HCEC 1CT (cell line): ENCODE measurements at places on chromosomes 3 and 15.

DNA sequence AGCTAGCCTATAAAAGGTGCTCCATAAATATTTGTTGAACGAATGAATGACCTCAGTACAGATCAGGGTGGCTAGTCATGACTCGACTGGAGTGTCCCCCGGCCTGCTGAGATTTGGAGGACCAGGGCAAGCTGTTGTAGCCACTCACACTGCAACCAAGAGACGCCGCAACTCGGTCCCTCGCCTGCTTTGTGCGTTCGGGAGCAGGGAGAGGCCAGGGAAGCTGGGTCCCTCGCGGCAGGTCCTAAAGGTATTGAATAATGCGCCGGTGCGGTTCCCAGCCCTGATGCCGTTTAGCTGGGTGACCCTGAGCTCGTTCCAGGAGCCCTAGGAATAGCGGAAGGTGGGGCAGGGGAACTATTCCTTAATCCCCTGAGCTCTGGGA, 1.8 kb downstream of the IGDCC4 start:
- no peak for DNase-seq

- no peak for DNase-seq
These were observed 896.9 kb downstream of the DIPK2A start for GRCh38 chr3:144868506-144868905.

DNA sequence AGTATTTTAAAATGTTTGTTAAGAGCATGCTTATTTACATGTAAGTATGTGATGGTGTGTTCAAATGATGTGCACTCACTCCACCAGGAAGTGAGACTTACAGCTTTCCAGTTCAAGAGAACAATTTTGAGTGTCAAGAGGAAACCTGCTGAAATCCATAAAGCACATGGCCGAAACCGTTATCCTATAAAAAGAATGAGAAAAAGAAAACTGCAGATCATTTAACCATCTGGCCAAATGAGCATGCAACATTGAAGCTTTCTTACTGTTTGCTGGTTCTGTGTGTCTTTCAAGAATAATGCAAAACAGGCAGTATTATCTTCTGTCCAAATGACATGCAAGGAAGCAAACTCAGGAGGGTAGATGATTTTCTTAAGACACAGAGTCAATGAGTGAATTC, 26.3 kb downstream of the GABRR3 start:
- DNase-seq: no peak

DNA sequence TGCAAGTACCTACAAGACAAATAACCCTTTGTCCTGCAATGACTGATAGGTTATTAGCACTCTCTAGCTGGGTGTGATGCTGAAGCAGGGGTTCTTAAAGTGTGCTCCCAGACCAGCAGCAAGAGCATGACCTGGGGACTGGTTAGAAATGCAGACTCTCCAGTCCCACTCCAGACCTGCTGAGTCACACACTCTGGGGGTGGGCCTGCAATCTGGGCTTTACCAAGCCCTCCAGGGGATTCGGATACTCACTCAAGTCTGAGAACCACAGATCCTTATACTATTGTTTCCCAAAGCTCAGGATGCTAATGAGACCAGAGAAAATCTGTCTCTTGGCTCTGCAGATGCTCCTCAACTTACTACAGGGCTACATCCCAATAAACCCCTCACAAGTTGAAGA, 142.1 kb upstream of the RAD18 start:
- no peak for DNase-seq

DNA sequence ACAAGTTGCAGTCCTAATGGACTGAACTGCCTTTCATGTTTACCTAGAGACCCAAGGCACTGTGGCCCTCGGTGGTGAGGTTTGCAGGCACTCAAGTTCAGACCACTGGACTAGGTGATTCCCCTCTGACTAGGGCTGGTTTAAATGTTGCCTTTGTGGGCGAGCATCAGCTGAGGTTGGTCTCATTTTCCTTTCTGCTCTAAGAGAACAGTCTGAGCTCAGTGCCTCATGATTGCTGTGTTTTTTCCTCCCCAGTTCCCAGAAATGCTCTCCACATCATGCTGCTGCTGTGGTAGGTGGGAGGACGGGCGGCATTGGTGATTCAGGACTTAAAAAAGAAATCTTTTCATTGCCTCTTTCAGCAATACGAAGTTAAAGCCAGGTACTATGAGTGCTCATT, 237.2 kb downstream of the MBNL1 start:
- no peak for DNase-seq

- DNase-seq: no peak
These were observed 61.8 kb downstream of the ITGA11 start for GRCh38 chr15:68369931-68370767.

- no peak for DNase-seq
These were observed 368.1 kb upstream of the UBE2E2 start for GRCh38 chr3:22835041-22835440.

DNA sequence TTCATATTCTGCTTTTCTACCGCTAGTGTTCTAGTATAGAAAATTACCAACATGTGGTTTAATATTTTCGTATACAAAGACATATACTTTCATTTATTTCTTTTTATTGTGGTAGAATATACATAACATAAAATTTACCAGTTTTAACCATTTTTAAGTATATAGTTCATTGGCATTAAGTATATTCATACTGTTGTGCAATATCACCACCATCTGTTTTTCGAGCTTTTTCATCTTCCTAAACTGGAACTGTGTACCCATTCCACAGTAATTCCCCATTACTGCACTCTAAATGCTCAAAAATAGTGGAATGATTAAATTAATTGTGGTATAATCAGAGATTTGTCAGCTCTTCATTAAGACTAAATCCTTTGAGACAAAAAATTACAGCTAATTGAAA, 62.9 kb downstream of the ECT2 start:
- DNase-seq: no peak

GRCh38 chr3:58084788-58085543, 76.7 kb downstream of the FLNB start:
- DNase-seq: no peak

- DNase-seq: no peak
These were observed 46.2 kb upstream of the AKAP13 start for GRCh38 chr15:85334241-85334640.

- peak; percentile 99 for DNase-seq
These were observed at the start of gene TRIM59 for GRCh38 chr3:160449636-160450598. Gene TRIM59 (minus strand): TSS chr3:160449786. CDS start chr3:160439183, 10,603 bp downstream.

DNA sequence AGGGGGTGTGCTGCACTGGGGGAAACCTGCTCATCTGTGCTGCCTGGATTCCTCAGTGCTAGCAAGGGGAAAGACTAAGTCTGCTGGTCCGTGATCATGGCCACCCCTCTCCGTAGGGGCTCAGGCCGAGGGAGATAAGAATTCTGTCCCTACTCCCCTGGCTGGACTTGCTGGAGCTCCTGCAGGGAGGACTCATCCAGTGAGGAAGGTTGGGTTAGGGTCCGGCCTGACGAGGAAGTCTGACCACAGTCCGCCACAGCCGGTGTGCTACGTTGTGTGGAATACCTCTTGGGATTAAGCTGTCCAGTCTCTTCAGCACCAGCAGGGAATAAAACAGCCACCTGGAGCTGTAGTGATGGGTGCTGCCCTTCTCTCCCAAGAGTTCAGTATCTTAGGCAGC, 1309.1 kb upstream of the CADM2 start:
- no peak for DNase-seq

DNA sequence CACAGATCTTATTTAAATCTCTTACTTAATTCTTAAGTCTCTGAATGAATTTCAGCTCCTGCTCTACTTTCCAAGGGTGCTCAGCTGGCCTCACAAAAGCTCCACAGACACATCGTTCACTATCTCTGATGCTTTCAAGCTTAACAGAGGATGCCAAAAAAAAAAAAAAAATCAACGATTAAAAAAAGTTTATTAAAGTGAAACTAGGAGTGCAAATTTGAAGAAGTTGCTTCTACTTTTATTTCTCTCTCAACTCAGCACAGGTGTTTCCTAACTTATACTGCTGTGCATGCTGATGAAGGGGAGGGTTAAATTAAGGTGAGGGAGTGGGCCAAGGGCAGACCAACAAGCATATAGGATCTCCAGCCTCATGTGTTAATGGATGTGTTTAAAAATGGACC, 157.2 kb downstream of the TIGIT start:
- no peak for DNase-seq

DNA sequence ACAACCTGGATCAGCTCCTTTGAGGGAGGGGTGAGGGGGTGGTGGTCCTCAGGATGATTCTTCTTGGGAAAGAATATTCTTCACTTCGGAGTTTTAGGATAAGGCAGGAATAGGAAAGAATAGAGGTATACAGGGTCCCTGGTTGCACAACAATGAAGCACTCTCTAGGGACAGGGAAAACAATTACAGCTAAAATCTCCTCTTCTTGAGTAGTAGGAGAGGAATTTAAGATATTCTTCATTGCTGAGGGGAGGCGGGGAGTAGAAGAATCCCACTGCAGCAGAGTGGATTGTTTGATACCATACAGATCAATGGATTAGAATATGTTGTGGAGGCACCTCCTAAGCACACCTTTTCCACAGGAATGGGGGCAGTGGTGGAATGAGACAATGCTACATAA, 20.5 kb downstream of the SLC9C1 start:
- DNase-seq: no peak

DNA sequence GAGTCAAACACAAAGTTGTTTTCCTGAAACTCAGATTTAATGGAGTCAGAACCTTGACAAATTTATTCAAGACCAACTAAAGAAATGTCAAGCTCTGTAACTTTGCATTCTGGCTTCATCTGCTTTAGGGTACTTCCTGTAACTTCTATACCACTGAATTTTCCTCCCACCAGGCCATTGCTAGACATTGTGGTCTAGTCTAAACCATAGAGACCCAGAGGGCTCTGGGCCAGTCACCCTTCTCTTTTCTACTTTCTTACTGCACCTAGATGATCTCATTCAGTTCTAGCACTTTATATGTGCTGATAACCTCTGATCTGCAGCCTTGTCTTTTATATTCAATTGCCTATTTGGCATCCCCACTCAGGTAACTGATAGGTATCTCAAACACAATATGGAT, 2.8 kb upstream of the OR5K1 start:
- DNase-seq: no peak

- DNase-seq: no peak
These were observed 17.9 kb upstream of the IGDCC3 start for GRCh38 chr15:65395567-65396202.

GRCh38 chr3:174636451-174636850, 222.7 kb upstream of the NAALADL2 start:
- no peak for DNase-seq

DNA sequence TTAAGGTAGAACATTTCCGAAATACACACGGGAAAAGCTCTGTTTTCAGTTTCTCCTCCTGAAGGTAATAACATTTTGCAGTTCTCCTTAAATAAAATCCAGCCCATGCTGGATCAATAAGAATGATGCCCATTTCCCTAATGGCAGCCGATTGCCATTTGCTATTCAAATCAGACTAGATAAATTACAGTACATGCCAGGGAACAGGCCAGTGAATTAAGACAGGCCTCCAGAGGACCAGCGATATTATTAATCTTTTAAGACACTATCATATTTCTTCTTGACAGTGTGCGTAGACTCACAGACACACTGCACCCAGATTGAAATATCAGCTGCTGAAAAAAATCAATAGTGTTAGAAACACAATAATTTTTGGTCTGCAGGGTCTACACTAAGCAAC, 422.3 kb downstream of the TIGIT start:
- DNase-seq: no peak

GRCh38 chr3:158882445-158882844, 80.6 kb downstream of the MFSD1 start:
- DNase-seq: no peak

GRCh38 chr15:67140078-67140833, 74.9 kb downstream of the SMAD3 start:
- no peak for DNase-seq
